Gastrocnemius medialis (tissue), 4 donors: ENCODE measurements at places on chromosomes 2 and 18.

DNA sequence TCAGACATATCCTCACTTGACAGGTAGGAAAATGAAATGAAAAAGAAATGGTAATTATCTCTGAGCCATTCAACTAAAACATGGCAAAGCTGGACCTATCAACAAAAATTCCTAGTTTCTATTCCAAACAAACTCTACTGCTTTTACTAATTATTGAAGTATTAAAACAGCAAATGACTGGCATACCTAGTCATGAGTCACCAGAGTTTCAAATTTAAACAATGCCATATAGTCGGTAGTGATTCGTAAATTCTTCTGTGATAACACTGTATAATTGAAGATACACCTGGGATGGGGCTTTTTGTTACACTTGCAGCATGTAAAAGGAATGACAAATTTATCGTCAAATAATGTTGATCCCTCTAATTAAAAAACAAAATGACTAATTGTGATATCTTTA is 153.1 kb upstream of the THUMPD2 start:
- no peak for DNase-seq

- DNase-seq = no peak
Observed at GRCh38 chr18:61553045-61553659, 219.9 kb downstream of the CDH20 start.

GRCh38 chr2:134367213-134367612 is 113.3 kb downstream of the MGAT5 start:
- no peak for DNase-seq

GRCh38 chr18:41992066-41992465 is 37.0 kb downstream of the PIK3C3 start:
- no peak for DNase-seq

- no peak for DNase-seq
Observed at GRCh38 chr2:119366161-119366648, 429 bp downstream of the C2orf76 start.

DNA sequence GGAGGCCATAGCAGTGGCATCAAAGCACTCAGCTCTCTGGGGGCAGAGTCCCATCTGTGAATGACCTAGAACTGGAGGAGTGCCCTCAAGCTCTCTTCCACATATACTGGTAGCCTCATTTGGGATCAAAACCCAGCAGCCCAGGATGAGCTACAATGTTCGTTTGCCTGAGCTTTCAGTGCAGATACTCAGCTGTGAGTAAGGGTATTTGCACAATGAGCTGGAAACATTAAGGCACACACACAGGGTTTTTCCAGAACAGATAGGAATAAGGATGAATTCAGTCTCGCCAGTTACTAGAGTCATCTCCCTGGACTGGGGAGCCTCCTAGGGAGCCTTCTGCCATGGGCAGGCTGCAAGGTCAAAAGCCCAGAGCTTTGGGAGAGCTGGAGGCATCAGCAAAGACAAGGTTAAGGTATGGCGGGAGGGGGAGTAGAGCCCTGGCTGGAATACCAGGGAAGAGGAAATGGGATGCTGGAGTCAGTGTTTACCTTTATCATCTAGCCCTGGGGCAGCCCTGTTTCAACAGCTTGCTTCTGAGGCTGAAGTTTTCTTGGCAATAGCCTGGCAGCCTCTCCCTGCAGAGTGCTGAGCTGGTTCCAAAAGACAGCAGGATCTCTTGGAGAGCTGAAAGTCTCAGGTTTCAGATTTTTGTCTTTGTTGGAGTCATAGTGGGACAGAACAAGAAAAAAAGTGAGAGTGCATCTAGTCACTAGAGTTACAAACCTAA is 187.7 kb downstream of the LOXHD1 start:
- no peak for DNase-seq

- DNase-seq = no peak
Observed at GRCh38 chr2:13015532-13016320, 299.0 kb downstream of the TRIB2 start.

DNA sequence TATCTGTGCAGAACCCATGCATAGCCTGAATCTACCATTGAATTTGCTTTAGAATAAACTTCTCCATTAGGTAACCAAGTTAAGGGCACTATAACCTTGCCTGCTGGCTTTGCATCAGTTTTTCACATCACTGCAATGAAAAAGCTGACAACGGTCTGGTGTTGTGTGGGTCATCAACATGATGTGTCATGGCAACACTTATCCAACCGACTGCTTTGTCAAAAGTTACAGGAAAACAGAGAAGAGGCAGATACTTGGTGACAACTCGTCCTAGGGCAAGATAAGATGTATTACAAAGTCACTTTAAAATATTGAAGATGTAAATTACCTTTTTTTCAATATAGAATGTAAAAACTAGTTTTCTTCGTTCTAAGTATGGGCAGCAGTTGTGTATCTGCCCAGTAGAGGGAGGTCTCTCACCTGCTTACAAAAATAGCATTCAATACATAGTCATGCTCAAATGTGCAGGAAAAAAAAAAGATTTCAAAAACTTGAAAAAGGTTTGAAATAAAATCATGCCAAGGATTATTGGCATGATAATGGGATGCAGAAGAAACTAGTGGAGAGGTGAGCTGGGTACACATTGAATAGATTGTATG is 96.3 kb downstream of the EVA1A start:
- DNase-seq = no peak

- DNase-seq = no peak
Observed at GRCh38 chr2:129721236-129721635, 258.2 kb upstream of the RAB6C start.

DNA sequence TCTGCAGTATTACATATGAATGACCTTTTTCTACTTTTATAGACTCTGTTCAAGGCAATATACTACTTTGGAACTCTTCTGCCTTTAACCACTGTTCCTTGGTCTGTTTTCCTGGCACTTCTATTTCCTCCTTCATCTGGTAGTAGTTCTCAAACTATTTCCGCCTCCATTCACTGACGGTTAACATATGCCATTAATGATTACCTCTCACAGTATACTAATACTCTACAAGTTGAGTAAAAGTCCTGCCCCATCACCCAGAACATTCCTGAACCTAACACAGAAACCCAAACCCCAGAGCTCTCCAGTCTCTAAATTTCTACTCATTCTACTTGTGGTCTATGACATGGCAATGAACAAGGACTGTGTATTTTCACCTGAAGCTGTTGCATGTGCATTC is 4.5 kb downstream of the GFPT1 start:
- no peak for DNase-seq

GRCh38 chr2:137947032-137947727 is 17.1 kb upstream of the HNMT start:
- no peak for DNase-seq

GRCh38 chr18:56315363-56315762 is 323.0 kb downstream of the TXNL1 start:
- DNase-seq = no peak

DNA sequence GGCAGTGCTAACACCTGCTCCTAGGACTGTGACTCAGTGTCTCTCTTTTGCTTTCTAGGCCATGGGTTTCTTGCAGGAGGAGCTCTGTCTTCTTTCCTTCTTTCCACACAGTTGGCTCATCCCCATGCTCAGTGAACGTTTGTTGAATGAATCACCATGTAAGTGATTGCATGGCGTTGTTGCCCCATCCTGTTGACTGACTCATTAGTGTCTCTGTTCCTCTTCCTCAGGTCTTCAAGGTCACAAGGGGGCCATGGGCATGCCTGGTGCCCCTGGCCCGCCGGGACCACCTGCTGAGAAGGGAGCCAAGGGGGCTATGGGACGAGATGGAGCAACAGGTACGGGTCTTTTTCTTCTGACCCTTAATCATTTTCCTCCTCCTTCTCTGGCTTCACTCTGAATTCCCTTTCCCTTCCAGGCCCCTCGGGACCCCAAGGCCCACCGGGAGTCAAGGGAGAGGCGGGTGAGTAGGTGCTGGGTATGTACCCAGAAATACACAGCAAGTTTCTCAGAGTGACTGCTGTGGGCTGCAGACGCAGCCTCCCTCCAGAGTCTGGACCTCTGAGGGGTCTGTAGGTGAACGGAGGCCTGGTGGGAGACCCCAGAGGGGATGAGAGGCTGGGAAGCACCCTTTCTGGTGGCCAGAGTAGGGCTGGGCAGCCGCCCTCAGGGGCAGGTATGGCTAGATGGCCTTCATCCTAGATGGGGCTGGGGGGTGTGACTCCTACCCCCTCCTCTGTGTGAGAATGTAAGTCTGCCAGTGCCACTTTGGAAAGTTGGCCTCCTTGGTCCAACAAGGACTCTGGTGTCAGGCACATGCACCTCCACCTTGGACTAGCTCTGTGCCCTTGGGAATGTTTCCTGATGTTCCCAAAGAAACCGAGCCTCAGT is 32.4 kb downstream of the MARCO start:
- DNase-seq = peak; percentile 54

- DNase-seq = no peak
Observed at GRCh38 chr2:225765820-225766219, 366.3 kb downstream of the NYAP2 start.

- no peak for DNase-seq
Observed at GRCh38 chr18:36396190-36396589, 98.7 kb downstream of the FHOD3 start.

DNA sequence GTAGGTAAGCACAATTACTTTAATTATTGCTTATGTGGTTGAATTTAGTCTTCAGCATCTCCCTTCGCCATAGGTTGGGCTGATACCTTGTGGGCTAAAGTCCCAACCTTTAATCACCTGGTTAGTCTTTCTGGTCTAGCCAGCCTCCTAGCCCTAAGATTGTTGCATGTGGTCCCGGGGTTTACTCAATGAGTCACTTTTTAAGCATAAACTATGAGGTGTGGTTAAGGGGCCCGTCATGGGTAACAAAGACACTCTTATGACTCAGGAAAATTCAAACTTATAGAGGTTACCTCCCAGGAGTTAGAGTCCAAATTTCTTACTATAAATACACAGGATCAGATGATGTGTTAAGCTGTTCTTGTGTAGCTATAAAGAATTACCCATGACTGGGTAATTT is 841.6 kb downstream of the TRIB2 start:
- DNase-seq = no peak

DNA sequence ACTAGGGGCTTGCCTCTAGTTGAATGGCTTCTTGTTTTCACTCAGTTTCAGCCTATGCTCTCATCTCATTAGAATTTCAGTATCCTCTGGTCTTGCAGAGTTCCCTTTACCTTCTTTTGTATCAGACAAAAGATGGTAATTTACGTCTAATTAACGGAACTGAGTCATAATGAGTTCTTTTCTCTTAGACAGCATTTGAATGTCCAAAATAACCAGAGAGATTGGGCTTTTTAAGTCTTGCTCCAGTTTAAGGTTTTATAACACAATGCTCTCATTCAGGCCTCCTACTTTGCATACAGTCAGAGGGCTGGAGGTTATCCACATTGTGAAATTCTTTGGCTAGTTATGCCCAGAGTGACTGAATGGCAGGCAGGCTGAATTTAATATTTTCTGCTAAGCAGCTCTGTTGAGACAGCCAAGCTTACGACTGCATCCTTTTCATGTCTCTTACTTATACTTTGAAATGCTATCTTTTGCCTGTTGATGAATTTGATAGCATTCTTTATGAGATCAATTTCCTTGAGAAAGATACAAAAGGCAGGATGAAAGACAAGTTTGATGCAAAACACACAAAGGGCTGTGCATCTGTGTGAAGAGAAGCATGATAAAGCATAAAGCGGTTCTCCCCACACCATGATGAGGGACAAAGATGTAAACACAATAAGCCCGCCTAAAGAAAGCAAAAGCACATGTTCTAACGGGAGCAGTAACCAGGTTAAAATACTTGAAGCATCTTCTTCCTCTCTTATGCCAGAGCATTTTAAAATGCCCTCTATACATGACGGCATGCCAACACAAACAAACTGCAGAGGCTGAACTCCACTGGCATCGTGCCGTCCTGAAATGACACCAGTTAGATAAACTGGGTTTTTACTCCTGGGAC is 90.0 kb downstream of the CDH2 start:
- DNase-seq = no peak

DNA sequence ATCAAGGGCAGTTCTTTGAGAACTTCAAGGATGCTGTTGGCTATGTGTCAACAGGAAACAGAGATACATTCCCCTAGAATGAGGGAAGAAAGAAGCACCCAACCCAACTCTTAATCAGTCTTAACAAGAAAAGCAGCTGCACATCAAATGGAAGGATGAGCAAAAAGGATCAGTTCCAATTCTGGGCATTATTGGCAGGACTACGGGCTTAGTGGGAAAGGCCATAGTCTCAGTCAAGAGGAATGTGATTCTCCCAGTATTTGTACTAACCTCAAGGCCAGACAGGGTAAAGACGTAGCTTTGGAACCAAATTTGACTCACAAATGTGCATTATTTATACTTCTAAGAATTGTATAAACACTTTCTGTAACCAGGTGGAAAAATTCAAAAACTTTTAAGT is 18.2 kb downstream of the BMP10 start:
- no peak for DNase-seq

- no peak for DNase-seq
Observed at GRCh38 chr2:1166976-1167375, 216.3 kb downstream of the SNTG2 start.

- no peak for DNase-seq
Observed at GRCh38 chr2:64846177-64846576, 143.0 kb upstream of the SLC1A4 start.

- no peak for DNase-seq
Observed at GRCh38 chr2:135993421-135993820, 8.0 kb upstream of the DARS1 start.

DNA sequence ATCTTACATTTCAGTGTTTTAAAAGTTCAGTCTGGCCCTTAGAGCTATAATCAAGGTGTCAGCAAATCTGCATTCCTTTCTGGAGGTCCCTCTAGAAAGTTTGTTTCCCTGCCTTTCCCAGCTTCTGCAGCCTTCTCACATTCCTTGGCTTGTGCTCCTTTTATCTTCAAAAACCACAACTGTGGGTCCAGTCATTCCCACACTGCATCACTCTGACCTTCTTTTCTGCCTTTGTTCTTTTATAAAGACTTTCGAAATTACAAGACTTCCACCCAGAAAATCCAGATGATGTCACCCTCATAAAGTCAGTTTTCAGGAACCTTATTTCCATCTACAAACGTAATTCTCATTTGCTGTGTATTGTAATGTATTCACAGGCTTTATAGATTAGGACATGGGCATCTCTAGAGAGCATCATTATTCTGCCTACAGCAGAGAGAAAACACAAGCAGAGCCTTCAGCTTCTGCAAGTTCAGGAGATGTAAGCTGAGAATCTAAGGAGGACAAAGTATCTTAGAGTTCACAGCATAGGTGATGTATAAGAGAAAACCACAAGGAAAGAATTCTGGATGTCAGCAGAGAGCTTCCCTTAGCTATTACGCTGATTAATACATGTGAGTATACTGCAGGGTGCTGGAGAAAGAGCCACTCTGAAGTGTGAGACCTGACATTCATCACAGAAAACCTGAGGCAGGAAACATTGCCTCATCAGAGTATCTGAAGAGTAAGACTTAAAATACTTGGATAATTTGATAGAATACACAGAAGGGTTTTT is 1100.2 kb downstream of the CBLN2 start:
- DNase-seq = no peak

GRCh38 chr18:629269-630150 is 27.9 kb upstream of the TYMS start:
- no peak for DNase-seq

- no peak for DNase-seq
Observed at GRCh38 chr2:237270520-237270919, 143.4 kb downstream of the COL6A3 start.

DNA sequence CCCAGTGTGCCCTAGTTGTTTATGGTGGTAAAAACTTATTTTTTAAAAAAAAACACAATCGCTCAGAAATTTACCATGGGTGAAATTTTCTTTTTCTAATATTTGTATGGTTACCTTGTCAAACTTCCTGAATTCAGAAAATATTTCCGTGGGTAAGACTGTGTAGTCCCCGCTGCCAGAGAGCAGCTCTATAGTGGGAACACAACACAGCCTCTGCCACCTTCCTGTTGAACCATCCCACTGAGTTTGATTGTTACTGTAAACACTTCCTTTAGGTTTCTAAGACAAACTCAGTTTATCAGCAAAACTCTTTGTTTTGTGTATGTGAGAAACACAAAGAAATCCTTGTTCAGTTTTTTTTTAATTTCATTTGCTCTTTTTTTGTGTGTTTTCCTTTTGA is 17.9 kb downstream of the DNAH6 start:
- no peak for DNase-seq
